Muscle of leg (tissue), 16 donors: ENCODE measurements at places on chromosomes 11 and 22. TPM values are rescaled to one million over a fixed set of nuclear protein-coding genes. Genes with fewer than 3 reads are reported as not detected.

GUCD1 gene
- polyA plus RNA-seq: 81.1 TPM

- peak; percentile 45 for DNase-seq
Measured at GRCh38 chr22:49764127-49764581, 63.5 kb downstream of the BRD1 start.

DNA sequence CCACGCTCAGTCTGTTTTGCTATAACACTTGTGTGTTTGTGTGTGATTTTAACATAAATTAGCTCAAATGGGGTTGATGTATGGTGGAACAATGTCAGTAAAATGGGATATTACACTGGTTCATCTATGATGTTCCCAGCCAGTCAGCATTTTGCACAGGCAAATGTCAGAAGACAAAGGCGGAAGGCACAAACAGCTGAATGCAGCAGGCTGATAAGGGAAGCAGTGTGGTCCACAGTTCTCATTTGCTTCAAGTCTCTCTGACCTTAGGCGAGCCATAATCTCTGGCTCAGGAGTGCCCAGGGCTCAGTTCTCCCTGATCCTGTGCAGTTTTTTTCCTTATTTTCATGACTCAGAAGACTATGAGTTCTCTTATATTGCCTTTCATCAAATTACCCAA lies 102.7 kb downstream of the FAR1 start:
- peak; percentile 32 for DNase-seq

DNA sequence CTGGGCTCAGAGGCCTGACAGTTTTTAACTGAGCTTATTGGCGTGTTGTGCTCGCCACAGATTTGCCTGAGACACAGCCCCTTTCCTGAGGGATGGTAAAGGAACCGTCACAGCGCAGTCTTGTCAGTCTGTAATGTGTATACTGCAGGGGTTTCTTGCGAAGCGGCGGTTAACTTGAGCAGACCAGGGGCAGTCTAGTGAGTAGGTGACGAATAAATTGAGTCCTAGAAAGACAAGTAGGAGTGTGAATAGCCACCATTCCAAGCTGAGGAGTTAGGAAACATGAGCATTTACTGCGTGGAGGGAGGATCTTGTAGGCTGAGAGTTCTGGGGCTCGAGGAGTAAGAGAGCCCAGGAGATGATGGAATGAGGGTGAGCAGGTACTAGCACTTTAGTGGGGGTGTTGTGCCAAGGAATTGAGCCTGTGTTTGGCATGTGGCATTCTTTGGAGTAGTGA lies 1.4 kb downstream of the MED15 start:
- no peak for DNase-seq

- DNase-seq: no peak
Measured at GRCh38 chr22:49349181-49349835, 478.4 kb downstream of the BRD1 start.

DNA sequence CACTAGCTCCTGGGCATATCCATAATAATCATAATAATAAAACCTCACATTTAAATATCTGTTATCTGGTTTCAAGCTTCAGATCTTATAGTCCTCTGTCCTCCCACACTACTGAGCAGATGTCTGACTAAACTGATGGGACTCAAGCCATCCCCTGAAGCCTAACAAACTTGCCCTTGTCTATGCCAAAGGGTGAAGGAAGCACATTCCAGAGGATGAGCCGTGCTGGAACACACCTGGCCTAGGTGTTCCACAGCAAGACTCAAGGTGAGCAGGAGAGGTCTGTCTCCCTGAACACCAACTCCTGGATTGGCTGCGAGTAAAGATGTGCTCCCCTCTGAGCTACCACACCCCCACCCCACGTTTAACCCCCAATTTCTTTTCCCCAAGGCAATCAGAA lies 14.7 kb downstream of the SCUBE2 start:
- DNase-seq: no peak

DNA sequence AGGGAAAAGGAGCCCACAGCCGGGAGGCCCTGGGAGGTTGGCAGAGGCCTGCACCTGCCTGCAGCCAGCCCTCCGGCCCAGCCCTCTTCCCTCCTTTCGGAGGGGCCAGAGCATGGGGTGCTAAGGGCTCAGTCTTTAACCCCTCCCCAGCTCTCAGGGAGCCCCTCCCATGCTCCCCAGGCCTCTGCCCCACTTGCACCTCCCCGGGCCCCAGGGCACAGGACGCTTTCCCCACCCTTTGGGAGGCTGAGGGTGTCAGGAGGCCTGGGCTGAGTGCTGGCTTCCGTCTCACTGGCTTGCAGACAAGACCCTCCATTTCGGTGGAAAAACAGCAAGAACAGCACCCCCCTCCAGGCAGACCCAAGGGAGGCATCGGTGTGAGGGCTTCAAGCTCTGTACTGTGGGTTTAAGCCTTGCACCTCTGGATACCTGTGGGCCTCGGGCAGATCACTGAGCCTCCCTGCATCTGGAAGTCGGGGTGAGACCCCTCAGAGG lies 7.3 kb downstream of the ASCL2 start:
- DNase-seq: no peak
